ENCODE measurements at places on chromosomes 13 and 19.

DNA sequence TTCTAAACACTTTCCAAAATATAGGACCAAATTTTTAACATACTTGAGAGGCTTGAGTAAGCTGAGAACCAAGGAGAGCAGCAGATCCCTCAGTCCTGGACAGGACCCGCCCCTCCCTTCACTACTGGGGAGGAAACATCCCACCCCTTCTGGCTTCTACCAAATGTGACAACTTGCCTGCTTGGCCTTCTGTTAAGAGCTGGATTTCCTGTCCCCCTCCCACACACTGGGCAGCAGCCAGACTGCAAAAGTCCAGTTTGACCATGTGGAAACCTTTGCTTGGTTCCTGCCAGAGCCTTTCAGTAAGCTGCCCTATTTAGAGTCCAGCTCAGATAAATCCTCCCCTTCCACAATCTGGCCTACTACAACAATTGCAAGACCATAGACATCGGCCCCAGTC, 84.3 kb downstream of the FGF14 start:
- DNase-seq = no peak

- no peak for DNase-seq
These were observed 2.3 kb downstream of the CLASRP start for GRCh38 chr19:45041125-45041524.

DNA sequence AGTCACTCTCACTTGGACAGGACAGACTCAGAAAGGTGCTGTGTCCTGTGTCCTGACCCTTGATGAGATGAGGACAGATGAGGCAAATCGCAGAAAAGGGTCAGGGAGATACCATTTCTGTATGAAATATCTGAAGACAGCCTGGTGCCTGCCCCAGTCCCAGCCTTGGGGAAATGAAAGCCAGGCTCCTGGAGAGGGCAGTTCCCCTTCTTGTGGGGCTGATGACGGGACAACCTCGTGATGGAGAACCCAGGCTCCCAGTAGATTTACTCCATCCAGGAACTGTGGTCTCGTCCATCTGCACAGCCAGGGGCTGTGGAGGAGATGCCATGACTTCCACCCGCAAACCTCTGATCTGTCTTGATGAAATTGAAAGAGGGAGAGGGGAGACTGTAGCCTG, 13.8 kb downstream of the LILRB1 start:
- DNase-seq = no peak

DNA sequence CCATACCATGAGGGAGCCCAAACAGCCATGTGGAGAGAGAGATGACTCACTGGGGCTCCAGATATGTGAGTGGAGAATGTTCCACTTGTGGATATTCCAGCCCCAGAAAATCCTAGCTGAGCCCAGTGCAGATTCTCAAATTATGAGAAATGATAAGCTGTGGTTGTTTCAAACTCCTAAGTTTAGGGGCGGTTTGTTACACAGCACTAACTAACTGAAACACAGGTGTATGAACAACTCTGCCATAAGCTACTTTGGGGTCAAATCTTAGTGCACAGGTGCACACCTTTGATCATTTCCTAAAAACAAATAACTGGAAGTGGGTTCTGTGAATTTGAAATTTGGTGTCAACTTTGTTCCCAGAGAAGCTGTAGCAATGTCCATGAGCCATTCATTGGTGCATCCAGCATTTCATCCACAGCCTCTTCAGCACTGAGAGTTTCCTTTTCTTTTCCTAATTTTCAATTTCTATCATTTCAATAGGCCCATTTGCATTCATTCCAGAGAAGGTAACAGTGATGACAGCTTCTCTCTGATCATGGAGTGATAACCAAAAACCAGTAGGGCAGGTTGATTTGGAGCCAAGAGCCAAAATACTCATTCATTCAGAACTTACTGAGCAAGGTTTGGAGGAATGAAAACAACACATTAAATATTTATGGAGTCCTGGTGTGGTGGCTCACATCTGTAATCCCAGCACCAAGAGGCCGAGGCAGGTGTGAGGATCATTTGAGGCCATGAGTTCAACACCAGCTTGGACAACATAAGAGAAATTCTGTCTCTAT, 8.8 kb upstream of the CLPP start:
- no peak for DNase-seq

- no peak for DNase-seq
These were observed 14.7 kb upstream of the DHDH start for GRCh38 chr19:48918801-48919247.

GRCh38 chr13:94243551-94243950, 235.9 kb downstream of the DCT start:
- DNase-seq = no peak

DNA sequence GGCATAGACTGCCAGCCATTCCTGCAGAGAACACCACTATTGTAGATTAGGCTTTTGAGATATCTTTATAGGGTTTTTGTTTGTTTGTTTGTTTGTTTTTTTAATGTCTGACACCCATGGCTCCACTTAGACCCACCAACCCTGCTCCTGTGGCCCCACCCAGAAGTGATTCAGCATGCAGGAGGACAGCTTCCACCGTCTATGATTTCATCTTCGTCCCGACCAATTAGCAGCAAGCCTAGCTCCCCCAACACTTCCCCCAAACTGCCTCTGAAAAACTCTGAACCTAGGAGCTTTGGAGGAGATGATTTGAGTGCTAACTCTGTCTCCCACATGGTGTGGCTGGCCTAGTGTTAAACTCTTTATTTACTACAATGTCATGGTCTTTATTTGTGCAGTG, 108.3 kb upstream of the RXFP2 start:
- DNase-seq = no peak

DNA sequence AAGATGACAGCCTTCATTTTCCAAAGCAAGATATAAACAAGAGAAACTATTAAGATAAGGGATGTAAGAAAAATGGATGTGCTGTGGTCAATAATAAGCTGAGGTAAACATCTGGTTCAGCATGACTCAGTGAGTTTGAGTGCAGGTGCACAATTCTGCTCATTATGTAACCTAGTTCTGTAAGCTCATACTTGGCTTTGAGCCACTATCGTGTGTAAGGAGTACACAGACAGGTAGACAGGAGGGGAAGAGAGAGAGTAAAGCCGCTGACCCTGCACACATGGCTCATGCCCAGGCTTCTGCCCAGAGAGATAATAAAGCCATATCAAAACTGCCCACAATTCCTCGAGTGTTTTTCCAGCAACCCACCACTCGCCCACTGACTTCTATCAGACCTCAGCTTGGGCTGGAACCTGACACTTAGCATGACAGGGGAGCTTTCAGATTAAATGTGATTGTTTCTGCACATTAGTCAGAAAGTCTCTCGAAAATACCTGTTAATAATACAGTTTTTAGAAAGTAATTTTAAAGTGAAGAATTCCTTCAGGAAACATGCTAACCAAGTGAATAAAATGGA, 51.7 kb downstream of the ZNF91 start:
- DNase-seq = no peak
